ENCODE measurements at places on chromosomes 5 and 9.

DNA sequence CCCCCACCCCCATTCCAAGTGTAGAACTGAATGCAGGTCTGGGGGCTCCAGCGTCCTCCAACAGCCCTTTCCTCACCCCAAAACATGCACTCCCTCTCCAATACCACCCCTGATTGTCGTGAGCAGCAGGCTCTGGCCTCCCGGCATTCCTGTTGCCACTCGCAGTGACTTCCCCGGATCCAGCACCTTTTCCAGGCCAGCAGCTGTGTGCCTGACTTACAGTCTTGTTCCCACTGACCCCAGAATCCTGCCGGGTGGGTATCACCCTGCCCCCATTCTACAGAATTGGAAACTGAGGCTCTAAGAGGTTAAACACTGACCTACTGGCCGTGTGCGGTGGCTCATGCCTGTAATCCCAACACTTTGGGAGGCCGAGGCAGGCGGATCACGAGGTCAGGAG lies 127.2 kb downstream of the OLFM1 start:
- DNase-seq: no peak

GRCh38 chr5:135128361-135128760 lies 94.3 kb upstream of the PITX1 start:
- no peak for DNase-seq

GRCh38 chr5:137462816-137463520 lies 36.2 kb downstream of the SPOCK1 start:
- DNase-seq: no peak

GRCh38 chr5:119365847-119366539 lies 10.2 kb downstream of the TNFAIP8 start:
- no peak for DNase-seq

GRCh38 chr5:133425764-133426163 lies 186.6 kb downstream of the FSTL4 start:
- DNase-seq: no peak

DNA sequence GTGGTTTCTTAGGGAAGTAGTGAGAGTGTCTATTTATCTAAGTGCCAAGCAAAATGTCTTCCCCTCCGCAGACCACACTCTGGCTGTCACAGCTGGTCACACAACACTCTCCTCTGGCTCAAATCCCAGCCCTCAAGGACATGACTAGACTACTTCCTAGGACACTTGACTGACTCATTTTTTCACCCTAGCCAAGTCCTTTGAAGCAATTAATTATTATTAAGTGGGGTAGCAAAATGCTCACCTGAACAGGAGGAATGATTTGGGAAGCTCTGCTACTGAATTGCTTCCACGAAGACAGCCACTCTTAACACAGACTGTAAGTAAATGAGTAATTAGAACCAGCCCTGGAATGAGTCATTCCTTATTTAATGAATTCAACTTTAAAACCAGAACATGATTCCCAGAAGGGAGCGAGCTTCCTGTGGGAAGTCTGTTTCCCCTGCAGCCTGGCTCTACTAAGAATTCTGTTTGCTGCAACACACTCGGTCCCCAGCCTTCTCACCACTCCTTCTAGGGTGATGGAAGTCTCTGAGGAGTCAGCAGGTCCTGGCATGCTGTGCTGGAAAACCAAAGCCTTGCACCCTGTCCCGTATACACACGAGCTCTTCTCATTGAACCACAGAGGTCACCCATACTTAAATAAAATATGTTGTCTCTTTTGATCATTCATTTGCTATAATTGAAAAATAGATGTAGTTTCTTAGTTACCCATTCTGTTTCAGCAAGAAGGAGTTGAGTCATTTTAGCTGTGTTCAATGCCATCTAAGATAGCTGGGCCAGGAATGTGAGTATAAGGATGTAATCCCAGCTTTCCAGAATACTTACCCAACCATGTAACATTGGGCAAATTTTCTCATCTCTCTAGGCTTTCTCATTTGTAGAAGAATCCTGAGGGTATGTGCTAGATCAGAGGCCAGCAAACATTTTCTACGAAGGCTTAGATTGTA lies 218.6 kb upstream of the RASEF start:
- peak; percentile 100 for DNase-seq

GRCh38 chr9:117485176-117485575 lies 70.3 kb upstream of the ASTN2 start:
- DNase-seq: peak; percentile 50

GRCh38 chr5:94885931-94886330 lies 267.5 kb downstream of the SLF1 start:
- no peak for DNase-seq

- no peak for DNase-seq
These were observed 6.2 kb downstream of the GLRX start for GRCh38 chr5:95816341-95816740.

GRCh38 chr5:159104051-159104651 lies 4.4 kb upstream of the EBF1 start:
- DNase-seq: peak; percentile 21

DNA sequence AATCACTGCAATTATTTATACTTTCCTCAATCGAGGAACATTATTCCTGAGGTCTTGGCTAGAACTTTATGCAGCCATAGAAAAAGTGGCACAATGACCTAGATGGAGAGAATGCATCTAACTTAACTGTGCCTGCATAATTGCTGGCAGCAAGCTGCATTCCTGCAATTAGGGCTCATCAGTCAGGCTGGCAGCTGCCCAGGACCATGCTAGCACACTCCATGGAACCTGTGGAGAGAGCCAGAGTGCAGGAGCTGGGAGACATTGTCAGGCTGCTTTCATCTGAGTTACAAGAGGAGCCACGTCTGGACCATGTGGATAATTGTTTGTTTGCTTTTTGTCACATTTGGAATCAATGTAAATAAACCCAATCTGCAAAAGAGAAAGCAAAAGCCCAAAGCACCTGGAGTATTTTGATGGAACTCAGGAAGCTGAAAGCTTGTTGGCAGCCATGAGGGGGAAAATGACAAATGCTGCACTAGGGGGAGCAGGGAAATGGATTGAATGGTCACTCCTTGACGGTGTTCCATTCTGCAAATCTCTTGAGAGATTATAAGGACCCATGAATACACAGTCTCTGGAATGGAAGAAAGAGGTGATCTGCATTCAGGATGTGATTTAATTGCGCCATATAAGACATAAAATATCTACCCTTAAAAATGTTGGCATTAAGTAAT lies 839.9 kb downstream of the MAT2B start:
- peak; percentile 36 for DNase-seq

DNA sequence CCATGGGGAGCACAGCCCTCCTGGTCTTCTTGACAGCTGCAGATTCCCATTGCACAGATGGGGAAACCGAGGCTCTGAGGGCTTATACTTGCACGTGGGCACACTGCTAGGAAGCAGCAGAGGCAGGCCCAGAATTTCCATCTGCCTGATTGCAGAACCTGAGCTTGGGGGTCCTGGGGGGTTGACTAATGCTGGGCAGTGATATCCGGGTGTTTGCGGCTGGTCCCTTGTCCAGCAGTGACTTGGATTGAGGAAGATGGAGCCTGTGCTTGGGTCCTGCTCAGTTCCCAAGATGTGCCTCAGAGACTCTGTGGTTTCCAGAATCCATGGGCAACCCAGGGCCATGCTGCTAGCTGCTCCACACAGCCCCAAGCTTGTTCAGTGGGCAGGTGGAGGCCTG lies 91.2 kb downstream of the PHF2 start:
- no peak for DNase-seq

GRCh38 chr5:156824800-156825199 lies 25.3 kb upstream of the PPP1R2B start:
- peak; percentile 39 for DNase-seq

- no peak for DNase-seq
These were observed 402.9 kb downstream of the PIK3R1 start for GRCh38 chr5:68618501-68618900.

GRCh38 chr5:64214132-64214531 lies 48.5 kb downstream of the RNF180 start:
- no peak for DNase-seq

DNA sequence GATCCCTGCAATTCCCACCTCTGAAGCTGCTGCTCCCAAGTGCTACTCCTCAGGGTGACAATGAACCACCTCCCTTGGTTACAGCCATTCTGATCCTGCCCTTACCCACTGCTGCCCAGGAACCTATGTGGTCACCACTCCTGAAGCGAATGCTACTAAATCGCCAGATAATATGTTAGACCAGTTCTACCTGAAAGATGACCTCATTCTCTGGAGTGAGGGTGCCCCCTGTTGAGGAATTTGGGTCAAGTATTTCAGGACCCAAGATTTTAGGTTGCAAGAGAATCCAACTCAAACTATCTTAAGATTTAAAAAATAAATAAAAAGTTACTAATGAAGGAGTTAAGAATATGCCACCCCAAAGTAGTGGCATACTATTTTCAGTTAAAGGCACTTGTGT lies 5.8 kb upstream of the SNAPC3 start:
- DNase-seq: peak; percentile 68

GRCh38 chr5:88495810-88496209 lies 227.2 kb upstream of the TMEM161B start:
- DNase-seq: no peak

GRCh38 chr5:167699432-167699831 lies 592.0 kb upstream of the WWC1 start:
- DNase-seq: peak; percentile 100

DNA sequence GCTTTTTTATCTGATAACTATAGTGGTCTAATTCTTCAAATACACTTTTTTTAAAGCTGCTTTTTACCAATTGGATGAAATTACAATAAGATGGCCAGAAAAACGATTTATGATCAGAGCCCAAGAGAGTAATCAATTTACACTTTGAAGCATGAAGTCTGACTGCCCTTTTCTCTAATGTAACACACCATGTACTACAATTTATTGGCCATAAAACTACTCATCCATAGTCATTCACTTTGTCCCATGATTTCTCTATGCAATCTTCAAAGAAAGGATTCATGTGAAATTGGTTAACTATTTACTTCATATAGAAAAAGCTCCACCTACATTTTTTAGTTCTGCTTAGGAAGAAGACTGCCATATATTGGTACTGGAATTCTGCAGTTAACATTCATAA lies 73.6 kb upstream of the CAST start:
- no peak for DNase-seq

DNA sequence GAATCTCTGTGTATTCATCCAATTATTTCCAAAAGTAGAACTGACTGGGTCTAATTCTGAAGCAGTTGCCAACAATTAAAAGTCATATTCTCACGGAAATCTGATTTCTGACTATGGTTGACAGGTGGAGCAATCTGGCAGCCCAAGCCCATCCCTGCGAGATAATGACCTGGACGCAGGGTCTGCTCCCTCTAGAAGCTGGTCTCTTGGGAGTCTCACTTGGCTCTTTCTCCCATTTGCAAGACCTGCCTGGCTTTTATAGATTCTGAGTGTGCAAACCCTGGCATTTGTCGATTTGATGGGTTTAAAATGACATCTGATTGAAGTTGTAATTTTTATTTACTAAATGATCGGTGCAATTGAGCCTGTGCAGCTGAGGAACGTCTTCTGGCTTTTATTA lies 49.4 kb upstream of the NEURL1B start:
- DNase-seq: no peak

- no peak for DNase-seq
These were observed 78.1 kb upstream of the MAST4 start for GRCh38 chr5:66518052-66518451.

DNA sequence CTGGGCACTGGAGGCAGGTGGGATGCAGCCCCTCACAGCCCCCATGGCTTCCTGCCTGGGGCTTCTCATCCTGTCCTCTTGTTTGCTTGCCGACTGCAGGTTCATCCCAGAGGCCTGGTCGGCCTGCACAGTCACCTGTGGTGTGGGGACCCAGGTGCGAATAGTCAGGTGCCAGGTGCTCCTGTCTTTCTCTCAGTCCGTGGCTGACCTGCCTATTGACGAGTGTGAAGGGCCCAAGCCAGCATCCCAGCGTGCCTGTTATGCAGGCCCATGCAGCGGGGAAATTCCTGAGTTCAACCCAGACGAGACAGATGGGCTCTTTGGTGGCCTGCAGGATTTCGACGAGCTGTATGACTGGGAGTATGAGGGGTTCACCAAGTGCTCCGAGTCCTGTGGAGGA lies 232.7 kb downstream of the ADAMTSL1 start:
- DNase-seq: no peak

DNA sequence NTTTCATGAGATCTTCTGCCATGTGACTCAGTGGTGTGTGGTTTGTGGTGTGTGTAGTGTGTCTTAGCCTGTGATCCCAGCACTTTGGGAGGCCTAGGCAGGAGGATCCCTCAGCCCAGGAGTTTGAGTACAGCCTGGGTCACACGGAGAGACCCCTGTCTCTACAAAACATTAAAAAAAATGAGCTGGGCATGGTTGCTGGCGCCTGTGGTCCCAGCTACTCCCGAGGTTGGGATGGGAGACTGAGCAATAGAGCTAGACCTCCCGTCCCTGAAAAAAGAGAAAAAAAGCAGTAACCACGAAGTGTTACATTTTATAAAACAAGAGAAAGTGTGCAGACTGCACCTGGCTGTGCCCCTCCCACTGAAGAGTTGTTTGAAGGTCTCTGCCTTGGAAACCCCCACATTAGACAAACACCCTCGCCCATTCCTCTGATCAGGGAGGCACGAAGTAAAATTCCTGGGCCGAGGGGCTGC lies 21.2 kb upstream of the RNU6ATAC start:
- DNase-seq: no peak

DNA sequence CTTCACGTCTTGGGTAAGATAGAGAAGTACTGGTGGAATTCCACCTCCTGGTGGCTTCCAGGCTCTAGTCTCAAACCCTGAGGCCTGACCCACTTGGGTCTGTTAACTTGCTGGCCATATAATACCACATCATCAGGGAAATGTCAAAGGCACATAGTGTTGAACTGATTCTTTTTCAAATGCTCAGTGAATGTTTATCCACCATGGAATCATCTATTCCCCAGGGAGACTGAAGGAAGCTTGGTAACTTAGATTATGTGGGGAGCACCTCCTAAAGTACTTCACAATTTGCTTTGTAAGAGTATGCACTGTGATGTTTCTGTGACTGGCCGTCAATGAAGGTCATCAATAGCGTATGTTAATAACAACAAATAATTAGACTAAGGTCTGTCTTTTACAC lies 16.1 kb downstream of the MACROH2A1 start:
- DNase-seq: no peak

- no peak for DNase-seq
These were observed 41.3 kb upstream of the CKMT2 start for GRCh38 chr5:81191726-81192372.

- DNase-seq: no peak
These were observed 23.8 kb downstream of the EXOC3 start for GRCh38 chr5:466661-467310.

GRCh38 chr9:88344013-88344412 lies 44.2 kb upstream of the SPIN1 start:
- DNase-seq: no peak

GRCh38 chr9:95689669-95690068 lies 172.9 kb upstream of the PTCH1 start:
- no peak for DNase-seq

DNA sequence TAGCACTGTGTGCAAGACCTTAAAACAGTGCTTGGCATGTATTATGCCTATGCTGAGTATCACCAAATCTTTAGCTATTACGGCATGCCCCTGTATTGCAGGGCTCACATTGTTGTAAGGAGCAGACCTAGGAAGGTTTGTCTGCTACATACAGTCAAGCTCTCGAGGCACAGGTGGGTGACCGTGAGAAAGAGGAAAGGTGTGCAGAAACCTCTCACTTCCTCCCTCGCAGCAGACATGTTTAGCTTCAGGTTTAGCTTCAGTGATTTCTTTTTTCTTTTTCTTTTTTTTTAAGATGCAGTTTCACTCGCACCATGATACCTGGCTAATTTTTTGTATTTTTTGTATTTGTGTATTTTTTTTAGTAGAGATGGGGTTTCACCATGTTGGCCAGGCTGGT lies 275.8 kb upstream of the RIOK2 start:
- no peak for DNase-seq
